ENCODE measurements at places on chromosomes 16 and 17.

GRCh38 chr16:11621920-11622651 is 35.4 kb upstream of the LITAF start:
- DNase-seq = no peak

GRCh38 chr16:77549876-77550275 is 115.0 kb upstream of the ADAMTS18 start:
- no peak for DNase-seq

DNA sequence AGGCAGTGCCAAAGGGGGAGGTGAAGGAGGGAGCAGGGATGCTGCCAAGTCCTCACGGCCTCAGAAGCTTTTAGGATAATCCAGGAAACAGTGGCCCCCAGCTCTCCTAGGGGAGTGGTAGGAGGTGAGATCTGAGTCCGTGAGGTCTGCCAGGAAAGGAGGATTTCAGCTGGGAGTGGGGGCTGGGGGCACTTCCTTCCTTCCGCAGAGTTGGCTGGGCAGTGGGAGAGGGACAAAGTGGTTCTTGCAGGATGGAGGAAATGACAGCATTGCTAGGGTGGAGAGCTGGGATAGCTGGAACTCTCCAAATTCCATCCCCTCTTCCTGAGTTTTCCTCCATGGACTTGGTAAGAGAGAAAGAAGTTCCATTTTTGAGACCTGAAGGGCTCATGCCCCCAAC is 4.8 kb upstream of the SP6 start:
- no peak for DNase-seq

- DNase-seq = no peak
Measured at GRCh38 chr16:79509211-79509631, 91.3 kb downstream of the MAF start.

GRCh38 chr16:80752541-80752940 is 51.9 kb downstream of the CDYL2 start:
- DNase-seq = no peak

DNA sequence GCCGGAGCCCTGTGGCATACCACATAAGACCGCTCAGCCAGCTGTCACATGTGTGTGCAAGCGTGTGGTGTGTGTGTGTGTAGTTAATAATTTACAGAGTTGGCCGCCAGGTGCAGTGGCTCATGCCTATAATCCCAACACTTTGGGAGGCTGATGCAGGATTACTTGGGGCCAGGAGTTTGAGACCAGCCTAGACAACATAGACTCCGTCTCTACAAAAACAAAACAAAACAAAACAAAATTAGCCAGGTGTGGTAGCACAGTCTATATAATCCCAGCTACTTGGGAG is 20.4 kb downstream of the SOCS1 start:
- no peak for DNase-seq

DNA sequence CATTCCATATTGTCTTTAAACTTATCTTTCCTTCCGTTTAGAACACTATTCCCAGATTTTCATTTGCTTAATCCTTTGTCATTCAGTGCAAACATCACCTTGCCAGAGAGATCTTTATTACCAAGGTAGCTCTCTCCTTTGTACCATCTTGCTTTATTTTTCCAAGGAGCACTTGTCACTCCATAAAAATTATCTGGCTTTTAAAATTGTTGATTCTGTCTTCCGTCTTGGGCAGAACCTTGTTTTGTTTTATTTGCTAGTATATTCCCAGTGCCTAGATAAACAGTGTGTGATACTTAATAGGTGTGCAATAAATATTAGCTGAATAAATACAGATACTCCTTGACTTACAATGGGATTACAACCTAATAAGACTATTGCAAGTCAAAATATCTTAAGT is 327.7 kb downstream of the UTP18 start:
- DNase-seq = no peak

GRCh38 chr17:15038656-15039055 is 226.5 kb downstream of the PMP22 start:
- peak; percentile 71 for DNase-seq

DNA sequence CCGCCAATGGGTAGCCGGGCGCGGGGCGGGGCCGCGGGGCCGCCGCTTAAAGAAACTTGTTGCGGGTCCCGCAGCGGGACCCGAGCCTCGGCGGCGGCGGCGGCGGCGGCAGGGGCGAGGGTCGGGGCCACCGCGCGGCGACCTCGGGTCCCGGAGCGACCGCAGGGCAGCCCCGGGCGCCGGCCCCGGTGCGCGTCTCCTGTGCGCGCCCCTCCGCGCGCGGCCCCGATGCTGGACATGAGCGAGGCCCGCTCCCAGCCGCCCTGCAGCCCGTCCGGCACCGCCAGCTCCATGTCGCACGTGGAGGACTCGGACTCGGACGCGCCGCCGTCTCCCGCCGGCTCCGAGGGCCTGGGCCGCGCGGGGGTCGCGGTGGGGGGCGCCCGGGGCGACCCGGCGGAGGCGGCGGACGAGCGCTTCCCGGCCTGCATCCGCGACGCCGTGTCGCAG is at the start of gene SOX8:
SOX8 (plus strand) TSS at position 76 of the 450 bp plus-strand sequence; CDS start at position 229, 153 bp downstream.
- DNase-seq = no peak

GRCh38 chr17:69358688-69359596 is 32.0 kb upstream of the ABCA5 start:
- no peak for DNase-seq

DNA sequence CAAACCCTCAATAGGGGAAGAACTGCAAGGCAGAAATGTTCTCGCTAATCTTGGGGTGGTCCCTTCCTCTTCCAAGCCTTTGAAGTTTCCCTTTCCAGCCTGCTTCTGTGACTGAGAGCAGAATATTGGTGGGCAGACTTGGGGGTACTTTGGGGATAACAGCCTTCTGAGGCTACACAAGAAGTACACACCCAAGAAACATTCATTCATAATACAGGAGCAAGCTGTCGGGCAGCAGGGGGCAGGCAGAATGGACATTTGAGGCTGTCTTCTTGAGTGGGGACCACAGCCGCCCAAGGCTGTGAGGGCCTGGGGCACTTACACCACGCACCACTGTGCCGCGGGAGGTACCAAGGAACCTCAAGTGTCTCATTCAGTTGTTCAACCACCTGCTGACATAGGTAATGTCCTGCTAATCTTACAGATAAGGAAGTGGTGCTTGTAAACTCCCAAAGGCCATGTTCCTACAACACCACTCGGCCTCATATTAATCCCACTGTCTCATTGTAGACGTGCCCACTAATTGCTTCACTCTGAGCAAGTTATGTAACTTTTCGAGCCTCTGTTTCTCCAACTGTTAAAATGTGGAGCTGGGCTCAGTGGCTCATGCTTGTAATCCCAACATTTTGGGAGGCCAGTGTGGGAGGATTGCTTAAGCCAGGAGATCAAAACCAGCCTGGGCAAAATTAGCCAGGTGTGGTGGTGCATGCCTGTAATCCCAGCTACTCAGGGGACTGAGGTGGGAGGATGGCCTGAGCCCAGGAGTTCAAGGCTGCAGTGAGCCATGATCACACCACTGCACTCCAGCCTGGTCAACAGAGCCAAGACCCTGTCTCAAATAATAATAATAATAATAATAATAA is 2.5 kb upstream of the MRPS23 start:
- no peak for DNase-seq

- peak; percentile 99 for DNase-seq
Measured at GRCh38 chr16:30947859-30948666, 805 bp upstream of the ORAI3 start.

DNA sequence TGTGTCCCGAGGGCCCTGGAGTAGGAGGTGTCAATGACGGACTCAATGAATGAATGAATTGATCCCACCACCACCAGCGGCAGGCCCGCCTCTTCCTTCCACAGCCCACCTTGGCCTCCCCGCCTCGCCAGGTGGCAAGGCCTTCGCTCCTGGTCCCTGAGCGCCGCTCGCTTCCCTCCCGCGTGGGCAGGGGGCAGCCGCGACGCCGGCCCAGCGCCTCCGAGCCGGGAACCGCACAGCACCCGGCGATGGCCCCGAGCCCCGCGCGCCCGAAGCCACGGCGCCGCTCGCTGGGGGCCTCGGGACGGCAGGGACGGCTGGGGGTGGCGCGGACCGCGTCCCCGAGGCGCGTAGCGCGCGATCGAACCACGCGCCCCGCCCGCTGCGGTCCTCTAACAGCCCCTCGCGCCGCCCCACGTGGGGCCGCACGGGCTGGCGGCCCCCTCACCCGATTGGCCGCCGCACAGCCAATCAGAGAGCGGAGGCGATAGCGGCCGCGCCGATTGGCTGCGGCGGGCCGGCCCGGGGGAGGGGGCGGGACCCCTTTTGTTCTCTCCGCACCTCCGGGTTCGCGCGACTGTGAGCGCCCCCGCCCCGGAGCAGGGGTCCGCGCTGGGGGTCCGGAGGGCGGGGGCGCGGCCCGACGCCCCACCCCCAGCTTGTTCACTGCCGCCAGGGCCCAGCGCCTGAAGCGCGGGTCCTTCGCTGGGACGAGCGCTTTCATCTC is 31.4 kb downstream of the ACTG1 start:
- DNase-seq = no peak

DNA sequence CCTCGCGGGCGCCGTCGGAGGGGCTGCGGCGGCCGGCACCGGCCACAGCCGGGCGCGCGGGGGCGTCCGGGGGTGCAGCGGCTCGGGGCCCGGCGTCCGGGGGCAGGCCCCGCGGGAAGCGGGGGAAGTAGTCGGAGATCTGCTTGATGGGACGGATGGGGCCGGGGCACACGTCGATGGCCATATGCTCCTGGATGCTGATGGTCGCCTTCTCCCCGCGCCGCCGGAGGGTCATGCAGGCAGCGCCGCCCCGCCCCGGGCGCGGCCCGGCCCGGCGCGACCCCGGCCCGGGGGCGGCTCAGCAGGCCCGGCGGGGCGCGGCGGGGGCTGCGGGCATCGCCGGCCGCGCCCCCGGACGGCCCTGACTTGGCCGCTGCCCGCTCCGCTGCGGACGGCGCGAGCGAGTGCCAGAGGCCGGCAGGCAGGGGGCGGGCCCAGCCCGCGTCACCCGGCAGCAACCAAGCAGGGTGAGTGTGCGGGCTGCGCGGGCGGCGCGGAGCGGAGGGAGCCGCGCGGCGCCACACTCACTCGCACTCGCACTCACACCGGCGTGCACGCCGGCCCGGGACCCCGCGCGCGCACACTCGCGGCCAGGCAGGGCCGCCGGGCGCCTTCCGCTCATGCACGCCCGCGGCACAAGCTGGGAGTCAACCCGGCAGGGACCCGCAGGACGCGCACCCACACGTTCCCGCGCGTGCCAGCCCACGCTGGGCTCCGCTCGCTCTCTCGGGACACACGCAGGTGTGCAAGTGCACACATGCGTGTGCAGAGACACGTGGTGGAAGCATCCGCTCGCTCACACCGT is at the start of gene DOC2B:
DOC2B (minus strand) TSS at position 406 of the 805 bp plus-strand sequence; CDS start at position 235, 171 bp downstream.
- DNase-seq = no peak

GRCh38 chr16:2278272-2278608 is 10.3 kb upstream of the RNPS1 start:
- DNase-seq = no peak

All from HFFc6 (cell line).